NCI-H187 treated with DMSO at 0.1 percent for 48 hours (cell line): ENCODE measurements at places on chromosomes 5 and 9.

- no peak for DNase-seq
Observed at GRCh38 chr5:170635706-170636105, 131.9 kb downstream of the KCNIP1 start.

GRCh38 chr5:85512896-85513295 is 1104.8 kb upstream of the COX7C start:
- DNase-seq: no peak

DNA sequence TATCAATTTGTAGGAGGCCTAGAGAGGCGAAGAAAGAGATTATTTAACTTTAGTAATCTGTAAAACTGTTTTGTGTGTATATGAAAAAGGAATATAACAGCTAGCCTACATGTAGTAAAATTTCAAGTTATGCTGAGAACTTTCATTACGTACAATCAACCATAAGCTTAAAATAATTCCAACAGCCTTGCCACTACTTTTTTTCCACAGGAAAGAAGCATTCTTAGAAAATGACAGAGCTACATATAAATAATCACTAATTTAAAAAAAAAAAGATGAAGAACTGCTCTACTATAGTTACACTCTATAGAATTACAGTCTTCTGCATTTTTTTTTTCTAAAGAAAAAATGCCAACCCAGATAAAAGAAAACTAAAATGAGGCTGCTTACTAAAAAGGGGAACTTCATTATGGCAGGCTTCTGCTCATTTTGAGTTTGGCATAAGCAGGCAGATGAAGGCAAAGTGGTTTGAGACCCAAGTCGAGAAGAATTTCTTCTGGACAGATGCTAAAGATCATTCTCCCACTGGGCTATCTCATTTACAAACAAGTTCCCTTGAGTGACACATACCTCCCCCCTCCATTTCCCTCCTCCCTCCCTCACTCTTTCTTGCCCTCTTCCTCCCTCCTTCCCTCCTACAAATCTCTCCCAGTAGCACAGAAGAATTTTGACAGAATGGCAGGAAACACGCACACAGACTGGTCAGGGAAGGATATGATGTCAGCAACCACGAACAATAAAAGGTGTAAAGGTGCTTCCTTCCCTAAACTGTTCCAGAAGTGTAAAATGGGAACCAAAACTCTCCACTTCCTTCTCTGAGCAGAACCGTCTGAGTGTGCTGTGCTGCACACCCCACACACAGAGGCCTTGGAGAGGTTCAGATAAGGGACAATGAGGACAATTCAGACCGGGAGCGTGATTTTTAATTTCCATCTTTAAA is 56.1 kb downstream of the MEF2C start:
- DNase-seq: no peak

DNA sequence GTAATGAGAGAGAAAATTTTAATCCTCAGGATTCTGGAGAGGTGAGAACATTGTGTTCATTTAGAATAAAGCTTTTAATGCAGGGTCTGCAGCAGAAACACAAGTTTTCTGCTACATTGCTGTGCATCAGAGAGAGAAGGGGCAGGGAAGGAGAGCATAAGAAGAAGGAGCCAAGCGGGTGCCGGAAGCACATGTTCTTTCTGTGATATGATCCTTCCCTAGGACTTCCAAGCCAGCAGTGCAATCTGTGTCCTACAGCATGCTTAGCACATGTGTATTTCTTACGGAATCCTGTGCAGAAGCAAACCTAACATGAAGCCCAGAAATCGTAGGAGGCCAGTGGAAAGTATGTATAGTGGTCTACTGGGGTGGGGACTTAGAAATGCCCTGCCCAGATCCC is 458.3 kb upstream of the BRINP1 start:
- no peak for DNase-seq

GRCh38 chr5:173498739-173499470 is 117.5 kb downstream of the BOD1 start:
- DNase-seq: no peak

DNA sequence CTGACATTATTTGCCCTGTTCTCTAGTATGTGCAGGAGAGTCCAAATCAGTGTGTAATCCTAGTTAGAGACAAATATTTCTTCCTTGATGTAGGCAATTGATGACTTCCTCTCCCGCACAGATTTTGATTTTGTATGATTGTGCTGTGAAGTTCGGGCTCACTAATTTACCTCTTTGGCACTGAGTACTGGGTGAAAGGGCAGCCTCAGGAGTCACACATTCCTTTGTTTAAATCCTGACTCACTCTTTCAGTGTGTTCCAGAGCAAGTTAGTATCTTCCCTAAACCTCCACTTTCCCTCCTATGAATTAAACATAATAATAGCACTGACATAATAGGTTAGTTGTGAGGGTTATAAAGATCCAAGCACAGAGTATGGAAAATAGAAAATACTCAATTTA is 269.7 kb downstream of the ISL1 start:
- DNase-seq: no peak

- no peak for DNase-seq
Observed at GRCh38 chr9:24041160-24041690, 215.2 kb upstream of the ELAVL2 start.

DNA sequence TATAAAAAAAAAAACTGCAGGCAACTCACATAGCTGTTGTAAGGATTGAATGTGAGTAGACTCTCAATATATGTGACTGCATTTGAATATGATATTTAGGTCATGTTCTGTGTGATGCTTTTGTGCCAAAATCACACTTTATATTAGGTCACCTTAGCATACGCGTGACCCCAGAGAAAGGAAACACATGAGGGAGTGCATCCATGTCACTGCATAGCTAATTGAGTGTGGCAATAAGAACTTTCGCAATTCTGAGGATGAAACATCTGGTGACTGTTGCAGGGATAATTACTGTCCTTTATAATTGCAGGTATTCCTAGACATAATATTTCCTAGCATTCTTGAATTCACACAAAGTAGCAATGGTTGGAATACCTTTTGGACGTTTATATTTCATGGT is 459.5 kb upstream of the KLF4 start:
- no peak for DNase-seq

DNA sequence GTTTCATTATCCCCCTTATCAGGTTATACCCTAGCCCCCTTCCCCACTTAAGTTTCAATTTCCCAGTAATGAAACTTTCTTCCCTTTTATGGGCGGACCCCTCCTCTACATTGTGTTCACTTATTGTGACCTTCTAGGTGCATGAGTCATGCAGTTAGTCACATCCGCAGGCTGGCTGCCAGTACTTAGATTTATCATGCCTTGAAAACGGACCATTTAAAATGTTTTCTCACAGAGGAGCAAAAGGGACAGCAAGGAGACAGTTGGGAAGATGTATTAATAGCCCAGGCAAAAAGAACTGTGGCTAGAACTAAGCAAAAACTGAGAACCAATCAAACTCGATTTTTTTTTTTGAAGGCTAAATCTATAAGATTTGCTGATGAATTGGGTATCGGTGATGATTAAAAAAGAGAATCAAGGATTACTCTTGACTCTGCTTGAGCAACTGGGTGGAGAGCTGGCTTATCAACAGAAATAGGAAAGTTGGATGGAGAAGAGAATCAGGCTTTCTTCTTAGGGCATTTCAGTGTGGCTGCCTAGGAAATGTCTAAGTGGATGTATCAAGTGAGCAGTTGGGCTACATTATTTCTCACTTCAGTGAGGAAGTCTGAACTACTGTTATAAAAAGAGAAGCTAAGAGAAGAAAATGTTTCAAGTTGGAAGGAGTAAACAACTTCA is 615.0 kb downstream of the HINT1 start:
- DNase-seq: no peak

- no peak for DNase-seq
Observed at GRCh38 chr5:164532235-164532900, 1026.9 kb downstream of the MAT2B start.

DNA sequence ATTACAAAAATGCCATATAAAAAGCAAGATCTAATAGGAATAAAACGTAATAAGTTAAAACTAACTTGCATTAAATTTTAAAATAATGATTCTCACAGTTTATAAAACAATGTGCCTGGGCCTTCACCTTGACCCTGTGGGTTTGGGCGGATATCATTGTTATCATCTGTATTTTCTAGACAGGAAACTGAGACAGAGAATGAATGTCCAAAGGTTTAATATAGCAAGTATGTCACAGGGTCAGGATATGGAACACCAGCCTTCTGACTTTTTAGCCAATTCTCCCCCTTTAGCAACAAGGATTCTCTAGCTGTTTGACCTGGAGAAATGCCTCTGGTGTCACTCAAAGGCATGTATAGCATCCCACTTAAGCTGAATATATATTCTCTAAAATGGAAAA is 67.2 kb downstream of the ITGA1 start:
- no peak for DNase-seq

GRCh38 chr5:31987985-31988710 is 186.0 kb downstream of the GOLPH3 start:
- DNase-seq: no peak

DNA sequence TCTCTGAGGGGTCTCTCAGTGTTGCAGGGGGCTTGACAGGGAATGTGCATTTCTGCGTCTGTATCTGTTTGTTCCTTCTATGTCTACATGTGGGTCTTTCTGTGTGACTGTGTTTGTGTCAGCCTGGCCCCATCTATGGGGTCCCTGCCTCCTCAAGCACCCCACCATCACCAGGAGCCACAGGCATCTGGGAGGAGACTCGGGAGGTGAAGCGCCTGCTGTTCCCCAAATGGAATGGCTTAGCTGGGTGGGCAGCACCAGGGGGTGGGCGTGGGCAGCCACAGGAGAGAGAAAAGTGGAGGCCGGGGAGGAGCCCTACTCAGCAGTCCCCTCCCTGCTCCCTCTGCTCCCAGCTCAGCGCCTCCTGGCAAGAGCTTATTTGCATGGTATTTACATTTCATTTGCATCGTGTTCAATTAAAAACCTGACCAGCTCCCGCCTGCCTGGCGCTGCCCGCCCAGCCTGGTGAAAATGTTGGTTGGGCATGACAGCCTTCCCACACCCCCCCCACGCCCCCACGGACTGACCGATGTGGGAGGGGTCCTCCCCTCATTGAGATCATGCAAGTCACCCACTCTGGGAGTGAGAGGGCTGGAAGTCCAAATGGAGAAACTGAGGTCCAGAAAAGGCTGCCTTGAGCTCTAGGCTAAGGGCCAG is 50.5 kb downstream of the CXXC5 start:
- DNase-seq: no peak
